Renal pelvis (tissue), 12 donors: ENCODE measurements at places on chromosomes 1 and 21. TPM values are rescaled to one million over a fixed set of nuclear protein-coding genes. Genes with fewer than 3 reads are reported as not detected.

- no peak for DNase-seq
These were observed 136.8 kb upstream of the GORAB start for GRCh38 chr1:170395149-170395548.

DNA sequence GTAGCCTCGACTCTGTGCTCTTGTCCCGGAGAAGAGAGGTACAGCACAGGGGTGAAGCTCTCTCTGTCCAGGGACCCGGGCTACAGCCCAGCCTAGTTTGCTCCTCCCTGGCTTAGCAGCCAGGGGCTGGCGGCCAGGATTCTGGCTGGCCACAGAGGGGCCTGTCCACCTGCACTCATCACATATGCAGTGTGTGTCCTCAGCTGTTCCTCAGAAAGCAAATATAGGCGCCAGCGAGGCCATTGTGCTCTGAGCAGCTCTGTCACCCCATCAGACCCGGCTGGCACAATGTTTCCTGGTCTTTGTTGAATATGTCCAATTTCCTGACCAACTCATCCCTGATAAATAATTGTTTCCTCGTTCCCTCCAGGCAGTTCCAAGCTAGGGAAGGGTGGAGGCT lies 28.5 kb downstream of the KCND3 start:
- no peak for DNase-seq

Gene ICOSLG
- polyA plus RNA-seq = 10.7 TPM

- no peak for DNase-seq
These were observed 22.7 kb downstream of the COL6A2 start for GRCh38 chr21:46120301-46121285.

Gene SLC6A17
- 0.41 TPM for polyA plus RNA-seq

Gene TSPEAR
- 1.1 TPM for polyA plus RNA-seq

DNA sequence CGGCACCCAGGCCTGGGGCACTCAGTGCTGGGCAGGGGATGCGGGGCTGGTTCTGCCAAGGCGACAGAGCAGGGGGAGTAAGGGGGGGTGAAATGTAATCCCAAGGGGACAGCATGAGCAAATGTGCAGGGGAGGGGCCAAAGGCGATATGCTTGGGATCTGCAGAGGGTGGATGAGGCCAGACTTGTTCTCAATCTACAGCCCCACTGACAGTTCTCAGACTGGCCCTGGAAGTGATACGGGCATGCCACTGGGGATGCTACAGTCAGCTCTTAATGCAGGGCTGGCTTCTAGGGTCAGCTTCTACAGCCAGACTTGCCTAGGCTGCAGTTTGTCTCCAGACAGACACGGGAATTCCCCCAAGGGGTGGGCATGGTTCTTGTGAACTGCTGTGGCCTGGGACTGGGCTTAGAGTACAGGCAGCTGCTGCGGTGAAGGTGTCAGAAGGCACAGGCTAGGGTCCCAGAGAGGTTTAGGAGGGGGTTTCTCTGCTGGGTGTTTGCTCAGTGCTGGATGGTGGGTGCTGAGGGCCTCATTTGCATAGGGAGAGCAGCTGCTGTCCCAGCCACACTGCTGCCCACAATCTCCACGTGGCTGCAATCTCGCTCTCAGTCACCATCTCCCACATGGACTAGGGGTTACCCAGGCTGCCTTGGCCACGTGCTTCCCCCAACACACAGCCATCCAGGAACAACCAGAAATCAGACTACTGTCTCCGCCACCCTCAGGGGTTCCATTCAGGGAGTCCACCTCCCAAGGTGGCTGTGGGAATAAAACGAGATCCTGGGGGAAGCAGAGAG lies 190.1 kb downstream of the HIVEP3 start:
- DNase-seq = no peak

DNA sequence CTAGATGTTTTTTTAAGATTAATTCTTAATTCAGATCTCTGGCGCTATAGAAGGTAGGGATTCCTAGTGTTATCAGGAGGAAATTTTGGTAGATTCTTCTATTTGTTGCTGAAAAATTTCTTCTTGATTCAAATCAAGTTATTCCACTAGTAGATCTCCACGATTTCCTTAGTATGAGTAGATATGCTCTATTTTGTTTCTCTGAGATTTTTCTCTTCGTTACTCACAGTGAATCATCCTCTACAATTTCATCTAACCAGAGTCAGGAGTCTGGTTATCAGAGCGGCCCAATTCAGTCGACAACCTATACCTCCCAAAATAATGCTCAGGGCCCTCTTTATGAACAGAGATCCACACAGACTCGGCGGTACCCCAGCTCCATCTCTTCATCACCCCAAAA lies 18.8 kb upstream of the HAX1 start:
- DNase-seq = no peak

Gene SIPA1L2
- 32.3 TPM for polyA plus RNA-seq
